ENCODE measurements at places on chromosomes 2 and 18.

DNA sequence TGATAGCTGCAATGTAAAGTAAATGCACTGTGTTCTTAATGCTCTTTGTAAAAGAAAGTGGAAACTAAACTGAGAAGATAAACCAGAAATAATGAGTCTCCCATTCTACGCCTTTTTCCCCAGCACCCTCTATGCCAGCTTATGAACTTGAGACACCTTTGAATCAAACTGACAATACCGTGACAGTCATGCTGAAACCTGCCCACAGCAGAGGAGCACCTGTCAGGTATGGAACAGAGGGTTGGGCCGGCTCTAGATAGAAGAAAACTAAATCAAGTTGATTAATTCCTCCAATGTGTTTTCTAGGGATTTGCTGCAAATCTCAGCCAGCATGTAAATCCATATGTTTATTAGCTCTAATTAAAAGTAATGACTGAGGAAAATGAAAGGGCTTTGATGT is 520.6 kb upstream of the RAB12 start:
- no peak for DNase-seq

GRCh38 chr2:104733226-104733943 is 120.5 kb upstream of the POU3F3 start:
- DNase-seq = no peak

GRCh38 chr18:2274613-2275012 is 296.7 kb downstream of the METTL4 start:
- no peak for DNase-seq

- no peak for DNase-seq
Observed at GRCh38 chr2:66526180-66526579, 91.3 kb downstream of the MEIS1 start.

- no peak for DNase-seq
Observed at GRCh38 chr2:16628314-16628713, 37.3 kb downstream of the CYRIA start.

DNA sequence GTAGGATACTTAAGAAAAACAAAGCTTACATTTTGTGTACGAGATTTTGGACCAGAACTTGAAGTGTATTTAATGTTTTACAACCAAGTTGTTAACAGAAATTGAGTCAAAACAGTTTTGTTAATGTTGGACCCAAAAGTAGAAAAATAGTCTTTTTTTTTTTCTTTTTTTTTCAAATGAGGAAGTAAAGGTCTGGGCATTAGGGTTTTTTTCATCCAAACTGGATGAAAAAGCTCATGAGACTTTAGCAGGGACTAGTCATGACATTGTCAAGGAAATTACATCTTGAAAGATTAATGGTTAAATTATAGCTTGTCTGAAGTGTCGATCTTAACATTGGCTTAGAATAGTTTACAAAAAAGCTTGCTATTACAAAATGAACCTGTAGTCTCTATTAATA is 32.3 kb downstream of the CCNT2 start:
- no peak for DNase-seq

DNA sequence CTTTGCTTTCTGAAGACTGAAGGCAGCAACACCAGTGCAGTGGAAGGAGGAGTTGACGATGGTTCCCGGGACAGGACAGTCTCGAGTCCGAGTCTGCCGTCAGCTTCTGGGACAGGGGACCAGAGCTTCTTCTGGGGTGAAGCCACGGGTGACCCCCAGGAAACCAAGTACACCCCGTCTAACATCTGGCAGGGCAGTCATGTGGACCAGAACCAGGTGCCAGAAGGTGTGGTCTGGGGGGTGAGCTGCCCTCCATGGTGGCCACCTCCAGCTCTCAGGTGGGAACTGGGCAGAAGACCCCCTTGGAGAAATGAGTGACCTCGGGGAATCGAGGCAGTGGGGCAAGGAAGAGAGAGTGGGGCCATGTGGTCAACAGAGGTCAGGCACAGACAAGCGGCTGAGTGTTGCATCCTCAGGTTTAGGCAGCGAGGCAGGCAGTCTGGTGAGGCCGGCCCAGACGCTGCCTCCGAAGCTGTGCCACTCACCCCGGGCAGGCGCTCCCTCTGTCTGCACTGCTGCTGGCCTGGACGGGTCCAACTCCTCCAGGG is 204.3 kb downstream of the HDAC4 start:
- no peak for DNase-seq

DNA sequence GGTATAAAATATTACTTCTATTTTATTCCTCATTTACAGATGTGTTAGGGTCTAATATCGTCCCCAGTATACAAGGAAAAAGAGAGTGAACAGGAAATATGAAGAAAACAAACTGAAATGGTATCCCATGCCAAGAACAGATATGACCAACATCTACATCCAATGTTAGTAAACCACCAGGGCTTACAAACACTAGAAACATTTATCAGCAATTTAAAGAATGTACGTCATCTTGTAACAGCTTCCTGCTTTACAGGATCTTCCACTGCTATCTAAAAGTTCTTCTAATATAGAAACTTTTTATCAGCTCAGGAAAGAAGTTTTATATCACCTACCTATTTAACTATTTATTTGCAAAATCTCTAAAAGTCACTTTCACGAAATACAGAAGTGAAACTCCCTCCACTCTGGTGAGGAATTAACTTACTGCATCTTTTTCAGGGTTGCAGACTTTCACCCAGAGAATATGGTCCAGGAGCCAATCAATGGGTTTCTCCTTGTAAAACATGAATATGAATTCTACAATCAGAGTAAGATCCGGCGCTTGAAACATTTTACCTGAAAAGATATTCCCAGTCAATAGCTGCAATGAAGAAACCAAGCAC is 35.2 kb downstream of the UNC50 start:
- DNase-seq = no peak

DNA sequence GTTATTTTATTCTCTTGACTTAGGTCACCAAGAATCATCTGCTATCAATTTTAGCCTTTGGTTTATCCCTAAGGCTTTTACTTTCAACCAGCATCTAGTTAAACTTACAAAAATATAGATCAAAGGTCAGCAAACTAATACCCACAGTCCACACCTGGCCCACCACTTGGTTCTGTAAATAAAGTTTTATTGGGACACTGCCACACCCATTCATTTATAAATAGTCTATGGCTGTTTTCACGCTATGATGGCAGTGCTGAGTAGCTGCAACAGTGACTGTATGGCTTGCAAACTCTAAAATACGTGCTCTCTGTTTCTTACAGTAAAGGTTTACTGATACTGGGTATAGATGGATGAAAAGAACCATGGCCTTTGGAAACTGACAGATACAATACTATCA is 107.0 kb downstream of the MEP1B start:
- DNase-seq = no peak

- DNase-seq = no peak
Observed at GRCh38 chr2:203310688-203311436, 17.3 kb upstream of the ABI2 start.

DNA sequence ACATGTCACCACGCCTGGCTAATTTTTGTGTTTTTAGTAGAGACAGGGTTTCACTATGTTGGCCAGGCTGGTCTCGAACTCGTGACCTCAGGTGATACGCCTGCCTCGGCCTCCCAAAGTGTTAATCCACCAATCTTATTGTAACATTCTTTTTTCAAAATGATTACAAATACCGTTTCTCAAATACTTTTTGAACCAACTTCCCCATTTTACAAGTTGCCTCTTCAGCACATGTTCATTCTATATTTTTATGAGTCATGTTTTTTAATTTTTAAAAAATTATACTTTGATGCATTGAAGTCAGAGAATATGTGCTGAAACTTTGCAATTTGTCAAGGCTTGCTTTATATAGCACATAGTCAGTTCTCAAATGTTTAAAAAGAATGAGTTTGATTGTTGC is 58.2 kb downstream of the QPCT start:
- DNase-seq = no peak

GRCh38 chr2:190849774-190850173 is 30.8 kb upstream of the GLS start:
- no peak for DNase-seq

DNA sequence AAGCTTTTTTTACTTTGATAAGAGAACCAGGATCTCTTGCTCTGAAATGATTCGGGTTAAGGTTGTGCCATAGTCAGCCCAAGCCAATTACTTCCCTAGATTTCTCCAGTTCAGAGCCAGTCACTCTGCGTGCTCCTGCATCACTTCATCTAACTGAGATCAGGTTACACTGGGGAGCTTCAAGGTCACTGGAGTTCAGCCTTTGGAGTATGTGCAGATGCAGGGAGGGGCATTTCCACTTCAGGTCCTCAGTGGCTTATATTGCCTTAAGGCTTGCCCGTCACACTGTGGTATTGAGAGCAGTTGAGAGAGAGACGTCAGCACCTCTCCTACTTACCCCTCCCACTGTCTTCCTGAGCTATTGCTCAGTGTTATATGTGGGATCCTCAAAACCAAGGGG is 317.8 kb downstream of the EPHA4 start:
- no peak for DNase-seq

GRCh38 chr2:174729797-174730697 is 34.2 kb downstream of the CHRNA1 start:
- no peak for DNase-seq

GRCh38 chr2:177592945-177593344 is 200.4 kb downstream of the AGPS start:
- DNase-seq = no peak

GRCh38 chr2:54350426-54350825 is 94.4 kb upstream of the TSPYL6 start:
- no peak for DNase-seq

DNA sequence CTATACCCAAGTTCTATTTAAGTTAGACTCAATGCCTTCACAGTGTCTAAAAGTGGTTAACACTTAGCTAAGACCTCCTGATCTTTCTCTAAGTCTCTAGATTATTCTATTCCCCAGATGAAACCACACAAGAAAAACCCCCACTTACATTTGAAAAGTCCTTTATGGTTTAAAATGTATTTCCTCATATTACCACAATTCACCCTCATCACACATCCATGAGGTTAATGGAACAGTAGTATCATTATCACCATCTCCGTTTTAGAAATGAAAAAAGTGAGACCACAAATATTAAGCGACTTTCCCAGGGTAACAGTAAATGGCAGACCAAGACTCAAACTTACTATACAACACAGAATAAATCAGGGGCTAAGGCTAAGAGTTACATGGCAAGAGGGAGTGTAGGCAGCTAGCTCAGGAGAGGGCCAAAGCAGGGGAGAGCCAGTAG is 28.6 kb downstream of the EPG5 start:
- no peak for DNase-seq

DNA sequence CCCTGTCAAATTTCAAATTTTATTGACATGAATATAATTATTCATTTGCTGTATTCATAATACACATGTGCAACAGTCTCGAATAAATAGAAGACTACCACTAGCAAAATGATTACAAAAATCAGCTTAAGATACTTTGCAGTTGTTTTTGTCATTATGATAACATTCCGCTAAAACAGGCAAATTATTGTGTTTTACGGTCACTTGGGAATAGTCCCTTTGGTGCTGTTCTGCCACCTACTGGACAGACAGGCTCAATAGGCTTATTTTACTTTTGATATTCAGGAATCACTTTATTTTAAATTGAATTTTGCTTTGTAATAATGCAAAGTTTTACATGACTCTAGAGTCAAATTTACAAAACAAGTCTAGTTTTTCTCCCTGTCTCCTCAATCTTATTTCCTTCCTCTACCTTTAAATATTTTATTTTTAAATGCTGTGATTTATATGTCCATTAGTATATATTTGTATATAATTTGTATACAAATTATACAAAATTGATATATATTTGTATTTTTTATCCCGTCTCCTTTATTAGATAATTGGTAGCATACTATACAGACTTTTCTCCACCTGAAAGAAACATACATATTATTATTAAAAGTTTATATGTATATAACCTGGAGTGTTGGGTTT is 456.3 kb downstream of the DLGAP1 start:
- no peak for DNase-seq

DNA sequence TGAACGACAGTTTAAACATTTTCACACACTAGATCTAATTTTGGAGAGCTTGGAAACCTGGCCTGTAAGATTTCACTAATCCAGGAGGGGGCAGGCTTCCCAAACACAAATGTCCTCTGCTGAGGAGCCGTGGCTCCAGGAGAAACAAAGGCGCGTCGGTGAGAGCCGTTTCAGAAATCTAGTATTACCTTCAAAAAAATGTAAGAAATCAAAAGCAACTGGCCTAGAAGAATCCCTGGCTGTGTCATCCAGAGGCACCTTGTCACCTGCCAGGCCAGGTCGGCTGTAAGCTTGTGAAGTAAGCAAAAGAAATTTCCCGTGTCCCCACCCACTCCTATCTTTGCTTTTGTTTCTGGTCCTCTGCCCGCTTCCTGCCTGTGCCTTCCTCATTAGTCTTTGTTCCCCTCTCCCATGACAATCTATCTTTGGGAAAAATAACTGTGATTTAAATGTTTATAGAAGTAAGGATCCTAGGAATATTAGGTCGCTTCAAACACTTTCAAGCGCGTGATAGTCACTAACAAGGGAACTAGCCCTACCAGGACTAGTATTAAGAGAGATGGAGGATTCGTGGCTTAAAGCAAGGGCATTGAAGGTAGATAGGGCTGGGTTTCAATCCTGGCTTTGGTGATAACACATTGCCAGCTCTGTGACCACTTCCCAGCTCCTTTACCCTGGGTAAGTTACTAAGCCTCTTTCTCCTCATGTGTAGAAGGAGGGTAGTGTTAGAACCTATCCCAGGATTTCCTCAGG is 99.5 kb upstream of the STK39 start:
- DNase-seq = no peak

DNA sequence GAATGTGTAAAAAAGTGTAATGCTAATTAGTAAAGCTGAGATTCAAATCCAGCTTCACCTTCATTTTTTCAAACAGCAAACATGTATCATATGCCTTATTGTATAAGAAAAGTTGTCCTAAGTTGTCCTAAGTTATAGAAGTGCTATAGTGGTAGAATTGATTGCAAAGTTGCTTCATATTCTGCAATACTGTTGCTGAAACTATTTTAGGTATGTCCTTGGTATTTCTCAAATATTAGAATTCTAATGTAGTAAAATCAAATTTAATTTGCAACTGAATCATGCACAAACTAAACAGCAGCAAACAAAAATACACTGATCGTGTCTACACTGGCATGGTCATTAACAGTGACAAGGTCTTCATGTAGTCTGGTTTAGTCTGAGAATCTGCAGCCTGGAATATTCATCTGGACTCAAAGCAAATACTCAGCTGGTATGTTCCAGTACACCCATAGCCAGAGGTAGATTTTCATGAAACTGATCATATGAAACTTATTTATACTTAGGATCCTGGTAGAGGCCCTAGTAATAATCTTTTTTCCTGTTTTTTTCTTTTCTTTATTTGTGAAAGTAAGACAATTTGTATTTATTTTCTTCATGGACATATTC is 555.6 kb upstream of the ZEB2 start:
- no peak for DNase-seq

GRCh38 chr2:66305718-66306117 is 129.2 kb upstream of the MEIS1 start:
- DNase-seq = no peak

- DNase-seq = peak; percentile 3
Observed at GRCh38 chr2:70460333-70460732, 93.3 kb downstream of the TGFA start.

Data from vagina (tissue), 2 donors.